ENCODE measurements at places on chromosomes 4 and X.
A peak's percentile ranks its signal among the peaks of the same experiment; 100 is the strongest.

DNA sequence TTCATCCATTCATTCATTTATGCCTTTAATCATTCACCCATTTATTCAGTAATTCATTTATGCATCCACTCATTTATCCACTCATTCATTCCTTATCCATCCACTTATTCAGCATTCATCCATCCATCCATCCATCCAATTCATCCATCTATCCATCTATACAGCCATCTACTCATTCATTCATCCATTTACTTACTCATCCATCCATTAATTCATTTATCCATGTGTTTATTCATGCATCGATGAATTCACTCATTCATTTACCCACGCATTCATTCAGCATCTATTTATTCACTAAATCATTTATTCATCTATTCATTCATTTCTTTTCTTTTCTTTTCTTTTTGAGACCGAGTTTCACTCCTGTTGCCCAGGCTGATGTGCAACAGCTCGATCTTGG is 10.4 kb downstream of the P2RY8 start:
- DNase-seq: no peak

DNA sequence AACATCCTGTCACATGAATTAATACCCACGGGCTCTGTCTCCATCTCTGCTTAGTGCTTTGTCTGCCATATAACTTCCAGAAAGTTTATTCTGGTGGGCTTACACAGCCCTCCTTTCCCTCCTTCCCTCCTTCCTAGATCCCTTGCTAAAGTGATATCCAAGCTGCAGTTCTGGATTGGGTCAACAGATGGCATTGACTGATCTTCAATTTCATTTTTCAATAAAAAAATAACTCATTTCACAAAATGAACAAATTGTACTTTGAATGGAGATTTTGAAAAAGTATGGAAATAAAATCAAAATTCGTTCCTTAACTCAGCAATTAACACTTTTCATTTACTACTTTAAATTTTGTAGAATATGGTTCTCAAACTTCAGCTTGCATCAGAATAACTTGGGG is 94.9 kb downstream of the NXF2 start:
- DNase-seq: no peak

- peak; percentile 43 for DNase-seq
Measured at GRCh38 chrX:56232221-56233082, at the start of gene KLF8. Gene KLF8 (plus strand): TSS chrX:56232356. CDS start chrX:56233335, 979 bp downstream.

- no peak for DNase-seq
Measured at GRCh38 chr4:67292636-67293035, 252.7 kb downstream of the CENPC start.

DNA sequence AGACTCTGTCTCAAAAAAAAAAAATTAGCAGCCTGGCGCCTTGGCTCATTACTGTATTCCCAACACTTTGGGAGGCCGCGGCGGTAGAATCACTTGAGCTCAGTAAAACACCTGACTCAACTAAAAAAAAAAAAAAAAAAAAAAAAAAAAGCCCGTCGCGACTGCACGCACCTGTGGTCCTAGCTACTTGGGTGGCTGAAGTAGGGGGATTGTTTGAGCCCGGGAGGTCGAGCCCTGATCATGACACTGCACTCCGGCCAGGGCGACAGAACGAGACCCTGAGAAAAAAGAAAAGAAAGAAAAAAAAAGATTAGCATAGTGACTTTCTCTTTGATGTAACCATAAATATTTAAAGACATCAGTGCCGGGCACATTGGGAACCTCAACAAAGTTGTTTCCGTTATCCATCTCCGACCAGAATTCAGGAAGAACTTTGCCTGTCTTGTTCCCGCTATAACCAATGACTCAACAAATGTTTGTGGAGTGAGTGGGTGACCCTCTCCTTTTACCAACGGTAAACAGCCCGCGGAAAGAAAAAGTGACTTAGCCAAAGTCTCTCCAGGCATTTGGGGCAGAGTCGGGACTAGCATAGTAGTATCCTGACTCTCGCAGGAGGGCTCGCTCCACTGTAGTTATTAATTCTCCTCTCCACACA is 553 bp upstream of the MED28 start:
- peak; percentile 33 for DNase-seq

GRCh38 chr4:5524446-5525299 is 183.7 kb downstream of the EVC2 start:
- DNase-seq: no peak

GRCh38 chr4:98260047-98260578 is 1.1 kb upstream of the RAP1GDS1 start:
- peak; percentile 16 for DNase-seq

- DNase-seq: peak; percentile 52
Measured at GRCh38 chr4:4430492-4431195, 43.7 kb downstream of the NSG1 start.

DNA sequence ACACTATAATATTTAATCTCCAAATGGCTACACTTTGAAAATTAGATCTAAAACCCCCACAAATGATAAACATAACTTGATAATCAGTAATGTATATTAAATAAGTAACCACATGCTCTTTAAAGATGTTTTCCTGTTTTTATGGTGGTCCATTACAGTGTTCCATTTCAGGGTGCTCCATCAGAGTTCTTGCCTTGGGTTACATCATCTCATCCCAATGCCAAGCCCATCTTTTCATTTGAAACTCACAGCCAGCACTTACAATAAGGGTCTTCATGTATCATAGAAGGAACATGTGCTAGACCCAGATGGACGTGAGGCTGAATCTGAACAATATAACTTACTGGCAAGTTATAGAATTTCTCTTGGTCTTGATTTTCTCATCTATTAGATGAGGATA is 10.5 kb upstream of the PAQR3 start:
- no peak for DNase-seq

DNA sequence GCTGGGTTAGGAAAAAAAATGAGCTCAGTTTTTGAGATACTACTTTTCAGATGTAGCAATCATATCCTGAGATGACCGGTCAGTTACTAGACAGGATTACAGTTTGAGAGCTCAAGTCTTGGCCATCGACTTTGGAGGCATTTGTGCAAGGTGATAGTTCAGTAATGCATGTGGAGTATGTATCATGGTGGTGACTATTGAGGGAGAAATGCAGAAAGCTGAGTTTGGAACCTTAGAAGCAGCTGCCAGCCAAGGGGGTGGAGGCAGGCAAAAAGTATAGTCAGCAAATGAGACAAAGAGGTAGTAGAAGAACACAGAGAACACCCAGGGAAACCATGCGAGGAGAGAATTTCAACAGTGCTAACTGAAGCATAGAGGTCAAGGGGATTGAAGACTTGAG is 48.7 kb upstream of the SLC4A4 start:
- no peak for DNase-seq

DNA sequence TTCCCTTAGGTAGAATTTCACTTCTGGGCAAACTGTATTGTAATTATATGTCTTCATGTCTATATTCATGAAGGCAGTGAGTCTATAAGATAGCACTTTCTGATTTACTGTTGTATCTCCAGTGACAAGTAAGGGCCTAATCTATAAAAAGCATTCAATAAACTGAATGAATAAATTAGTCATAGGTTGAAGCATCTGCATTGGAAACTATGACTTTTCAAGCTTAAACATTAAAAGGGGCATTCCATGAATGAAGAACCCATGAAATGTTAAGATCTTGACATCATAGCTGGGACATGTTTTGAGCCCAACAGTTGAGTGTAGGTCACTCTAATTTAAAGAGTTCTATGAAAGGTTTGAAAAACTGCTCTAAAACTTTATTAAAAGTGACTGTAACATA is 159.3 kb upstream of the LCORL start:
- DNase-seq: no peak

- no peak for DNase-seq
Measured at GRCh38 chrX:152824841-152825374, 5.6 kb downstream of the CETN2 start.

- DNase-seq: no peak
Measured at GRCh38 chr4:54230484-54231418, 1.7 kb downstream of the PDGFRA start.

DNA sequence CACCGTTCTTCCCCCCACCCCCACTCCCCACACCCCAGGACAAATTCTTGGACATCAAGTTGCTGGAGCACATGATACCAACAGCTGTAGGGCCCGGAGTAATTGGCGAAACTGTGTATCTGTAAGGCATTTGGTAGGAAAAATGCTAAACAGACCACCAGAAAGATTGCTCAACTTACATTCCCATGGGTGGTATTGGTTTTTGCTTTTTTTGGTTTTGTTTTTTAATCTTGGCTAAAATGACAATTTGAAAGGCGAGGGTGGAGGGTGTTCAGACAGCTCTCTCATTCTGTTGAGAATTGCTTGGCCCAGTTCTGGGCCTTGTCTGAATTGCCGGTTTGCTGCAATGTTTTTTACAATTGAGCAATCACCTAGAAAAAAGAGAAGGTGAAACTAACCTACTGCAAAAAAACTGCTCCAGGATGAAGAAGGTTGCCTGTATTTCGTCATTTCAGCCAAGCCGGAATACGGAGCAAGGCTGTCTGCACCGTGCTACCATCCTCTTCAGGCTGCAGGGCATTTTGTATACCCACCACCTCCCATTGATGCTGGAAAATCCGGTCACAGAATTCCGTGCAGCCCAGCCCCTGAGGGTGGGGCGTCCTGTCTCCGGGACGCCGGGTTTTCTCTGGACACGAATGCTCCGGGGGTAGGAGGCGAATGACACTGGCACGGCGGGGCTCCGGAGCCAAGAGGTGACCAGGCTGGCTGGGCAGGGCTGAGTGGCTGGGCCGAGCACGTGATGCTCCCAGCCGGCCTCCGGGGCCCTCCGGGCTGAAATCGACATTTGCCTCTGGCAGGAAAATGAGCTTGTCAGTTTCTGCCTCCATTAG is at the start of gene CLCN4:
CLCN4 (plus strand) TSS at position 777 of the 833 bp plus-strand sequence. CDS start 28,058 bp downstream, outside the sequence.
- no peak for DNase-seq

DNA sequence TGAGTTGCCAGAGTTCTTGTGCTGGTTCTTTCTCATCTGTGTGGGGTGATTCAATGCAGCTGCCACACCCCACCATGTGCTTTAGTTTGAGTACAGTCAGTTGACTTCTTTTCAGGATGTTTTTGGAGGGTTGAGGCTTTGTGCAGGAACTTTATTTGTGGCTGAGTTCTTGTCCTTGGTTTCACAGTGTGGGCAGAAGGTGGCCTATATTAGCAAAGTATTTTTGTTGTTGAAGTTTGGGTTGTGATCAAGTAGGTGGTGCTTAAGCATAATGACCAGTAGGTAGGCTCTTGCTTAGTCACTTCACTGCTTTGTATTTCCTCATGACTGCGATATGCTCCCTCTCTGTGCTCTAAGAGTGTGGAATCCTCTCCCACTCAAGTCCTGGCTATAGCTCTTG is 80.3 kb downstream of the ARHGAP24 start:
- DNase-seq: no peak

DNA sequence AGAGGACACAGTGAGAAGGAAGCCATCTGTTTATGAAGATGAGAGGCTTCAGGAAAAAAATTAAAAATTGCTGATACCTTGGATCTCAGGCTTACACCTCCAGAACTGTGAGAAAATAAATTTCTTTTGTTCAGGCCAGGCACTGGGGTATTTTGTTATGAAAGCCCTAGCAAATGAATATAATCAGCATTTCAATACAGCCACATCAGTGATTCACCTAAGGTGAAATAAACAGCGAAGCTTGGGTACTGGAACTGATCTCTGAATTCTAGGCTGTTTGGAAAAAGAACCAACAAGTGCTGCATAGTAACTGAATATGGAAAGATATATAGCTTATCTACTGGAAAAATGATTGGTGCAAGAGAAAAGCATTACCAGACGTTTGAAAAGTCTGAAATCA is 88.5 kb downstream of the PDS5A start:
- DNase-seq: no peak

DNA sequence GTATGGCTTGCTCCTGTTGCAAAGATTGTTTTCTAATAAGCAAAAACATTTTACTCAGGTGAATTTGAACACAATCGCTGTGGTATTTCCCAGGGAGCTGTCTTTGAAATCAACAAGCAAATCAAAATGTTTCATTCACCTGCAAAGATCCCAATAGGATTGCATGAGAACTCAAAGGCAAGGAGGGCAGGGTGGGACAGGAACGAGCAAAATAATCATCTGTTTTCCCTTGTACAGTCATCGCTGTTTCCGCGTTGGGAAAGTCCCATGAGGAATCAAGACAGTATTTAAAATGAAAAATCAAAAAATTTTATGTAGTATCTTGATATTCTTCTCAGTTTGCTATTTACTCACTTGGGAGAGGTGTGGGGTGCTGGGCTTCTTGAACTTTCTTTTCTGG is 198.8 kb downstream of the STIM2 start:
- DNase-seq: no peak

DNA sequence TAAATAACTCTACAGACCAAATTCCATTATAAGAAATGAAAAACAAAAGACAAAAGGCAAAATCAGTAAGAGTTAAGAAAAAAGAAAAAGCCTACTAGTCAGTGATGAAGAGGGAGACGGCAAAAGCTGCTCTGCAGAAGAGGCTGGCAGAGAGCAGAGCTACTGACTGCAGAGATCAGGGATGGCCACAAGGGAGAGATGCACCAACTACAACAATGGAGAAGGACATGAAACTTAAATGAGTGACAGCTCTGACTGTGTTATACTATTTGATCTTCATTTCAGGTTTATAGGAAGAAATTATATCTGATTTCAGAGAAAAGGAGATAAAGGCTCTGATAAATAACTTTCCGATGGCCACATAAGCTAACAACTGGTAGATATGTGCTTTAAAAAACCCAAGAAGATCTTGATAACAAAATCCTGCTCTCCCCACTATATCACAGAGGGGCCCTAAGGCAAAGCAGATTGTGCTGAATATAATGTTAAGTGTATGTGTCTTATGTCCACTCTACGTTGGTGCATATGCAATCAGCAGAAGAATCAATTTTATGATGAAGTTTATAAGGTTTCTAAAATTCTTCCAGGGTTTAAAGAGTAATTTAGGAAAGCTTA is 58.4 kb upstream of the COX18 start:
- peak; percentile 29 for DNase-seq

GRCh38 chrX:8914681-8915080 is 113.5 kb upstream of the FAM9A start:
- DNase-seq: no peak

- DNase-seq: no peak
Measured at GRCh38 chr4:53779025-53779424, 187.7 kb upstream of the LNX1 start.

GRCh38 chr4:118821590-118822293 is 14.2 kb downstream of the SEC24D start:
- no peak for DNase-seq

GRCh38 chrX:150225756-150226155 is 137.4 kb upstream of the MAMLD1 start:
- no peak for DNase-seq

DNA sequence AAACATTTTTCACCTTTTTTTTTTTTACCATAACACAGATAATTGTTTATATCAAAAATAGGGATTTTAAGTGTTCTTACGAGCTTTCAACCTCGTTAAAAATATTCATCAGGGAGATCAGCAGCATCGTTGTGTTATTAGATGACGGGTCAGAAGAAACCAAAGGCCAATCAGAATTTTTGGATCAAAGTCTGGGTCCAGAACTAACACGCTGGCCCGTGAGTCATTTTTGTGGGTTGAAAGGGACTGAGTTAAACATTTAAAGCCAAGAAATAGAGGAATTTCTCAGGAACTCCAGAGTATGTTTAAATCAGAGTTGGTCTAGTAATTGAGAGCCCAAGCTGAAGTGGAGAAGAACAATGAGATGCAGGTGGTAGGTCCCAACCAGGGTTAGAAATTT is 170.8 kb downstream of the TLL1 start:
- no peak for DNase-seq
